Right ventricle myocardium inferior (tissue), 1 donor: ENCODE measurements at places on chromosomes 6 and 20.

DNA sequence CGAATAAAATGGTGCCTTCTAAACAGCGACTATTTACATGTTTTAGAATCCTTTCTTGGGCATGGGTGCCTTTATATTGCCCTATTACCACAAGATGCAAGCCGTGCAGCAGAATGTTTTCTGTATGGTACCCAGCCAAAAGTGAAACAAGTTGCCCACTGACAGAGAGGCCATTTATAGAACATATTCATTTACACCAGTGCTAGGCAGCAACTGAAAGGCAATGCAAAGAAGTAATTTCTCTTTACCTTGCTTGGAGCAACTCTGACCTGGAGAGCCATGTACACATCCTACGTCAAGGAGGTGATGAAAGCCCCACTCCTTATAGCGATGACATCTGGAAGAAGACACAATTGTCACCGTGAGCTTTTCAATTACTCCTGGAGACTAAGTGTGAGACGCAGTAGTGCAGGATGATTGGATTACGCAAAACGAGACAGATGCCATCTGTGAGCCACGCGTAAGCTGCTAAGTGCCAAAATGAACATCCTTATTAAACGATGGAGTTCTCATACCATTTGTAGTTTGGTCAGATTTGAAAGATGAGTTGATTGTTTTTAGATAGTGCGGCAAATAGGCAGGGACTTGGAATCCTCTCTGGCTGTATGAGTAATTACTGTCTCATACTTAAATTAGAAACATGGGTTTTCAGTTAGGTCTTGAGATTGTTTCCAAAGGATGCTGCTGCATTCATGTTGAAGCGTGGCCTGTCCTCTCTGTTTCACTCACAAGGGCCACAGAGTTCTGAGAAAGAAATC is at the start of gene TMEM244:
Gene TMEM244, minus strand, starts transcription at position 408 of the 758 bp plus-strand sequence. Its CDS starts 127 bp downstream, at position 281.
- no peak for DNase-seq

DNA sequence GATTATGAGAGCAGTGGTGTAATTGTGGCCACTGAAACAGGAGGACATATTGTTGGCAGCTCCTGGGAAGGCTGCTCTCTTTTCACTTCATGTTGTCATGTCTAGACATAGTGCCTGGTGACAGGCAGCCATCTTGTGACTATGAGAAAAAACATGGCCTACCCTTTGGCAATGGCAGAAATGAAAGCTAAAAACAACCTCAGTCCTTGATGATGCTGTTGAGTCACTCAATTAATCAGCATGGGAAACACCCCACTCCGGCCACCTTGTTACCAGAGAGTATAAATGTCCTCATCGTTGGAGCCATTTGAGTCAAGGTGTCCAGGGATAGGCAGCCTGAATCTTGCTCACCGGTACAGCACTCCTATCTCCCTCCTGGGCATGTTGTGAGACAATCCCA is 31.2 kb upstream of the HMGA1 start:
- no peak for DNase-seq

DNA sequence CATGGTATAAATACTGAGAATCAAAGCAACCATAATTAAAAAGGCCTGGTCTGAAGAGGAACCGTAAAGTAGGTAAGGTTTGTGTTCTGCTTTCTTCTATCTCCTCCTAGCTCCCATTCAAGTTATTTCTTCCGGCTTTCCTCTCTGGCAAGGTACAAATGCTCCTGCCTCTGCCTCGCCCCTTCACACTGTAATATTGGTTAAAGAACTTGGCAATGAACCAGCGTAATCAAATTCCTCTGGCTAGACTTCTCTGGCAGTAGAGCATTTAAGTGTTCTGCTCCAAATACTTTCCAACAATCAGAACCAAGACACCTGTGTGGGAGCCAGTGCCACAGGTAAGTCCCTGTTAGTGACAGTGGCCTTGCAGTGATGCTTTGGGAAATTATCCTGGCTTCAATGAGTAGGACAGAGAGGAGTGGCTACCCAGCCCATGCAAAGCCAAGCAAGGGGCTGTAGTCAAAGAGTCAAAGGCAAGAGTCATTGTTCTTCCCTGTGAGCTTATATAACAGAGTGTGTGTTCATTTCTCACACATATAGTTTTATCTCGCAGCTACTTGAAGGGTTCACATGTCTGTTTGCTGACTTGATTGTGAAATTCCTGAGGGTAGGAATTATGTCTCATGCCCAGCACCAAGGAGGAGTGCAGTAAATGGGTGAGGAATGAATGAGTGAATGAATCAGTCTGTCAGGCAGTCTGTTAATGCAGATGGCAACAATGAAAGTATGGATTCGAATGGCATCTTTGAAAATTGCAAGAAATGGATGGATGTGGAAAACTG is 329.3 kb downstream of the NRN1 start:
- DNase-seq = no peak

DNA sequence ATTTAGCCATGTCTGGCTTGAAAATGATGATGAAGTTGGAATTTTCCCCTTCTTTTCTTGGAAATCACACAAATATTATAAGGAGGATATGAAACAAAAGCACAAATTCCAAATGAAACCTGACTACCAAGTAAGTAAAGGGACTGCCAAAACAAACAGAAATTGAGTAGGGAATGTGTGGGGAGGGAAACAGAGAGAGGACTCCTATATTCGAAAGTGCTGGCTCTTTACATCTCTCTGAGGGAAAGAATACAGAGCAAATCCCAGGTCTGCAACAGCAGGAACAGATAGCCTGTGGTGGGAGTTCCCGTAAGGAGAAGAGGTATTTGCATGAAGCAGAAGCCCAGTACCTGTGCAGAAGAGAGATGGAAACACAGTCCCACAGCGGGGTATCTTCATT is 583.7 kb downstream of the EPM2A start:
- DNase-seq = no peak

DNA sequence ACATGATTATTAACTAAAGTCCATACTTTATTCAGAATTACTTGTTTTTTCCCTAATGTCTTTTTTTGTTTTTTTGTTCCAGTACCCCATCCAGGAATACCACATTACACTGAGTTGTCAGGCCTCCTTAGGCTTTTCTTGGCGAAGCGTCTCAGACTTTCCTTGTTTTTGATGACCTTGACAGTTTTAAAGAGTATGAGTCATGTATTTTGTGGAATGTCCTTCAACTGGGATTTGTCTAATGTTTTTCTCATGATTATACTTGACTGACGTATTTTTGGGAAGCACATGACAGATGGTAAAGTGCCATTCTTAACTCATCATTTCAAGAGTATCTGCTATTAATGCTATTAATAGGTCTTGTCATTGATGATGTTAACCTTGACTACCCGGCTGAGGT is 23.6 kb downstream of the ENPP1 start:
- no peak for DNase-seq

GRCh38 chr6:1486387-1486786 is 97.0 kb downstream of the FOXF2 start:
- DNase-seq = no peak

- no peak for DNase-seq
Observed at GRCh38 chr20:58094698-58095097, 133.8 kb downstream of the ANKRD60 start.

- DNase-seq = peak; percentile 92
Observed at GRCh38 chr20:38196592-38196991, 31.5 kb upstream of the TGM2 start.

DNA sequence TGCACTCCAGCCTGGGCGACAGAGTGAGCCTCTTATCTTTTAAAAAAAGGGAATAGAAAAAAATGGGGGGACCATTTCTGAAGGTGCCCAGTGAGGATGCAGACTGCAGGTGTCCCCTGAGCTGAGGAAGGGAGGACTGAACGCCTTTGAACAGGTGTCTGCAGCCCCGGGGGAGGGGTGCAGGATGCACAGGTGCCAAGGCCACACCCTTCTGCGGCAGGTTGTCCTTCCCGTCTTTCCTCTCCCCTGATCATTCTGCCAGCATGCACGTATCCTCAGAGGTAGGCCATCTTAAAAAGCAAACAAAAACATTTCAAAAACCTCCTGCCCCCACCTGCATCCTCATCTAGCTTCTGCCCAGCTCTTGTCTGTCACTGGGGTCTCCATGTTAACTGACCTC is 101.3 kb downstream of the MTHFD1L start:
- no peak for DNase-seq

DNA sequence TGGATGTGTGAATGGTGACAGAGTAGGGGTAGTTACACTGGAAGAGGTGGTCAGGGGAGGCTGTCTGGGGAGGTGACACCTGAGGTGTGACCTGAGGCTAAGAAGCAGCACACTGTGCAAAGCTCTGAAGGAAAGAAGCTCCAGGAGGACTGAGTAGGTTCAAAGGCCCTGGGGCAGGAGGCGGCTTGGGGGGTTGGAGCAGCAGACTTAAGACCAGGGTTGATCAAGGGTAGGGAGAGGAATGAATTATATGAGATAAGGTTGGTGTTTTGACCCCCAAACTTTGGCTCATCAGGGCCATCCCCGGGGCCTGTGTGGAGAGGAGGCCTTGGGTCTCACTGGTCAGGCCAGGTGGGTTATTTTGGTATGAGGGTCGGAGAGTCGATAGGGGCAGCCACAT is 166.1 kb downstream of the GRM4 start:
- DNase-seq = no peak

- peak; percentile 74 for DNase-seq
Observed at GRCh38 chr20:24379484-24379927, 89.9 kb upstream of the SYNDIG1 start.

GRCh38 chr20:13119583-13119982 is 101.5 kb upstream of the ISM1 start:
- DNase-seq = no peak

- DNase-seq = no peak
Observed at GRCh38 chr20:6525447-6526303, 241.8 kb upstream of the BMP2 start.

- DNase-seq = no peak
Observed at GRCh38 chr20:18058661-18059467, 1.1 kb upstream of the OVOL2 start.
